ENCODE measurements at places on chromosomes 4 and X.
A peak's percentile ranks its signal among the peaks of the same experiment; 100 is the strongest.

GRCh38 chr4:47533689-47534347 lies 48.7 kb downstream of the ATP10D start:
- DNase-seq: no peak

DNA sequence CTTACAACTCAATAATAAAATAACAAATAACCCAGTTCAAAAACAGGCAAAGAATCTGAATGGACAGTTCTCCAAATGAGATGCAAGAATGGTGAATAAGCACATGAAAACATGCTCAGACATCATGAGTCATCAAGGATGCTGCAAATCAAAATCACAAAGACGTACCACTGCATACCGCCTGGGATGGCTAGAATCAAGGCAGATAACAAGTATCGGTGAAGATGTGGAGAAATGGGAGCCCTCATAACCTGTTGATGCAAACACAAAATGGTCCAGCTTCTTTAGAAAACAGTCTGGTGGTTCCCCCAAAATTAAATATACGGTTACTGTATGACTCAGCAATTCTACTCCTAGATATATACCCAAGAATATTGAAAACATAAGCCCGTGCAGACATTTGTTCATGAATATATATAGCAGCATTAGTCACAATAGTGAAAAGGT lies 32.5 kb downstream of the AKAP4 start:
- DNase-seq: no peak

GRCh38 chr4:1505511-1506460 lies 99.5 kb upstream of the NKX1-1 start:
- no peak for DNase-seq

DNA sequence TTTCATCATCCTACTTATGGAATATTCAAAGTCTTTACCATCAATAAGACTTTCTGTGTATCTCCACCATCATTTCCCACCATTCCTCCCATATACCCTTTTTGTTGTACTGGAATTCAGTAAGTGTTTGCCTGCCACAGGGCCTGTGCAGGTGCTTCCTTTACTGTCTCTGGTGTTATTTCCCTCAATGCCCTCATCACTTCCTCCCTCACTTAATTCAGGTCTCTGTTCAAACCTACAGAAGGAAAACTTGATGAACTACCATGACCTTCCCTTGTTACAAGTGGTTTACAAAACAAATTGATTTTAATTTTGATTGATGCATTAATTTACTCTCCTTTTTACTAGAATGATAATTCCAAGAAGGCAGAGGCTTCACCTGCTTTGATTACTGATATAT lies 159.5 kb upstream of the FAT4 start:
- DNase-seq: no peak

DNA sequence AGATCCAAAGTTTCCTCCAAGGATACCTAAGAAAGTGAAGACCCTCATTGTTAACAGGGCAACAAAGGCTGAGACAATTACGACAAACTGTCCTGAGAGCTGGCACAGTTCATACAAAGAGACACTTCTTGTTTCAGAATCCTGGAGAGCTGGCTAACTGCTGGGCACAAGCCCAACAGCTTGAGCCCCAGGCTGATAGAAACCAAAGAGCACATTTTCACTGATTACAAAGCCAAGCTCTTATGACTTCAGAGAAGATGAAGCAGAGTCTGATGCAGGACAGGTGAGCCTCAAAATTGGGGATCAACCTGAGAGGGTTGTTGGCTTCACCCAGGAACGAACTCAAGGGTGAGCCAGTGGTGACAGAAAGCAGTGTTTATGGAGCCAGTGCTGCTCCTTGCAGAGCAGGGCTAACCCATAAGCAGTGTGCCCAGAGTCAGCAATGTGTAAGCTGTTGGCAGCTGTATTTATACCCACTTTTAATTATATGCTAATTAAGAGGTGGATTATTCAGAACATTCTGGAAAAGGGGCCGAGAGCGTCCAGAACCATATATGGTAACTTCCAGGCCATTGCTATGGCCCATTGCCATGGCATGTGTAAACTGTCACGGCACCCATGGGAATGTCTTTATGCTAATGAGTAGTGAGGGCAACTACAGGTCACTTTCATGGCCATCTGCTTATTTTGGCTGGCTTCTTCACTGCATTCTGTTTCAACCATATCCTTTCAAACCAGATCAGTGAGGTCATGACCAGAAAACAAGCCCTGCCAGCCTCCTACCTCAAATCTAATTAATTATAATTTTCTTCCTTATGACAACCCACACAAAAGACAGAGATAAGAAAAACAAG lies 183.7 kb downstream of the EVC2 start:
- DNase-seq: no peak

GRCh38 chrX:4249401-4249800 lies 536.0 kb upstream of the PRKX start:
- DNase-seq: no peak

DNA sequence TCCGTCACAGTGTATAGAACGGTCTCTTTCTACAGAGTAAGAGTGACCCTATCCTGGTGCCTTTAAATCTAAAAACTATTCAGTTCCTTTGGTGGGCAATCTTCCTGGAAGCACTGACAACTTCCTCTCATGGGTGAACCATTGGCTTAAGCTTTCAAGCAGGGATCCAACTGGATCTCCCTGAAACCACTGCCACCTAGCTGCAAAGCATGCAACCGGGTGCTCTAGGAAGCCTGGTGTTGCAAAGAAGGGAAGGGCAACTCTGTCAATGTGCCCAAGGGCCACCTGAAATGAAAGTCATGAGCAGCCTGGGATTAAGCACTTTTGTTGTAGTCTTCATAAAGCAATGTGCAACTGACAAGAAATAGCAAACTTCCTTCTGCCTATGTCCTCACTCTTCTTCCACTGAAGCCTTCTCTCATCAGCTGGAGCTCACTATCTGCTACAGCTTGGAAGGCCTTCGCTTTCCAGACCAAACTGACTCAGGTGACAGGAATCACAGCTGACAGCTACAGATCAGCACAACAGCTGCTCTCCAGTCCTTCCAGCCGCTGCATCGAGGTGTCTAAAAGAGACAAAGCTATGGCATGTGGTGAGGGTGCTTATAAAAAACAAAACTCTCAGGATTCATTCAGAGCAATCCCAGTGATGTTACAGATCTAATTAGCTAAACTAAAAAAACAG lies 46.1 kb downstream of the SETD7 start:
- DNase-seq: peak; percentile 23

DNA sequence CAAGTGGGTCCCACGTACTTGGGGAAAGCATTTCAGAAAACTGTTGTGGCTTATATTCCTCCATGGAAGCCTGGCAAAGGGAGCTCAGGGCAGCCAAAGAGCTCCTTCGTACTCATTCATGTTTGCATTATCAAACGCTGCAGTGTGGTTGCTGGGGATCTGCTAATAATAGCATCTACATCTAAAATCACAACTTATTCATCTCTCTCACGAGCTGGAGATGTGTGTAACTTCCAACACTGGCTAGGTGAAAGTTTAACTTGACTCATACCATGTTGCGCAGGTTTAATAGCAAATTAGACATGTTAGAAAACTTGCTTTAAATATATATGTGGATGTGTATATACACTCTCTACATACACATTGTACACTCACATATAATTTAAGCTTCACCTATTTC lies 415.1 kb downstream of the AFF2 start:
- DNase-seq: no peak

DNA sequence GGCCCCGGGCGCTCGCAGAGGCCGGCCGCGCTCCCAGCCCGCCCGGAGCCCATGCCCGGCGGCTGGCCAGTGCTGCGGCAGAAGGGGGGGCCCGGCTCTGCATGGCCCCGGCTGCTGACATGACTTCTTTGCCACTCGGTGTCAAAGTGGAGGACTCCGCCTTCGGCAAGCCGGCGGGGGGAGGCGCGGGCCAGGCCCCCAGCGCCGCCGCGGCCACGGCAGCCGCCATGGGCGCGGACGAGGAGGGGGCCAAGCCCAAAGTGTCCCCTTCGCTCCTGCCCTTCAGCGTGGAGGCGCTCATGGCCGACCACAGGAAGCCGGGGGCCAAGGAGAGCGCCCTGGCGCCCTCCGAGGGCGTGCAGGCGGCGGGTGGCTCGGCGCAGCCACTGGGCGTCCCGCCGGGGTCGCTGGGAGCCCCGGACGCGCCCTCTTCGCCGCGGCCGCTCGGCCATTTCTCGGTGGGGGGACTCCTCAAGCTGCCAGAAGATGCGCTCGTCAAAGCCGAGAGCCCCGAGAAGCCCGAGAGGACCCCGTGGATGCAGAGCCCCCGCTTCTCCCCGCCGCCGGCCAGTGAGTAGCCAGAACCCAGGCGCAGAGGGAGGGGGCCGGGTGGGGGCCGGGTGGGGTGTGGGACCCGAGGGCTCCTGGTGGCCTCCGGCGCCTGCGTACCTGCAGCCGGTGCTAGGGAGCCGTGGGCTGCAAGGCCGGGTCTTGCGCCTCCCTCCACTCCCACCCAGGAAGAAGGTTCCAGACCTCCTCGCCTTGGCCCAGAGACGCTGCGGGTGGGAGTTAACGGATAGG lies 534 bp downstream of the MSX1 start:
- peak; percentile 30 for DNase-seq

GRCh38 chrX:111511477-111511876 lies at the start of gene SERTM2:
Gene SERTM2, plus strand, starts transcription at chrX:111511645. Its CDS starts 7,213 bp downstream, at chrX:111518858.
- DNase-seq: peak; percentile 43

- DNase-seq: peak; percentile 50
Observed at GRCh38 chrX:50579955-50580354, 109.3 kb upstream of the DGKK start.

Data from ACHN (cell line).